Right lung (tissue), 10 donors: ENCODE measurements at places on chromosomes 16 and 17.
A peak's percentile ranks its signal among the peaks of the same experiment; 100 is the strongest.

GRCh38 chr17:78960928-78961327 is 18.8 kb downstream of the LGALS3BP start:
- DNase-seq: no peak

DNA sequence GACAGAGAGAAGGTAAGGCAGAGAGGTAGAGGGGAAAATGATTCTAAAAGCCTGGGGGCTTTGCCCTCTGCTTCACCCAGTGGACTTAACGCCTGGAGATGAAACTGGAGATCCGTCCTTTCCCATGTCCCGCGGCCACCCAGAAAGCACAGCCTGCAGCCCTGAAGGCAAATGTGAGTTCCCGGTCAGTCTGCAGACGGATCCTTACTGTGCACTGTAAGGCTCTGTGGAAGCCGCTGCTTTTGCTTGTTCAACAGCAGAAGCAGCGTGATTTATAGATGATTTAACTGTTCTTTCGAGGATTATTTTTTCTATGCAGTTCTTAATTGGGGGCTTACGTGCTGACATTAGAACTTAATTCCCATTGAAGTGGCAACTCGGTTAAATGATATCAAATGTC is 290.4 kb downstream of the FOXL1 start:
- DNase-seq: no peak

DNA sequence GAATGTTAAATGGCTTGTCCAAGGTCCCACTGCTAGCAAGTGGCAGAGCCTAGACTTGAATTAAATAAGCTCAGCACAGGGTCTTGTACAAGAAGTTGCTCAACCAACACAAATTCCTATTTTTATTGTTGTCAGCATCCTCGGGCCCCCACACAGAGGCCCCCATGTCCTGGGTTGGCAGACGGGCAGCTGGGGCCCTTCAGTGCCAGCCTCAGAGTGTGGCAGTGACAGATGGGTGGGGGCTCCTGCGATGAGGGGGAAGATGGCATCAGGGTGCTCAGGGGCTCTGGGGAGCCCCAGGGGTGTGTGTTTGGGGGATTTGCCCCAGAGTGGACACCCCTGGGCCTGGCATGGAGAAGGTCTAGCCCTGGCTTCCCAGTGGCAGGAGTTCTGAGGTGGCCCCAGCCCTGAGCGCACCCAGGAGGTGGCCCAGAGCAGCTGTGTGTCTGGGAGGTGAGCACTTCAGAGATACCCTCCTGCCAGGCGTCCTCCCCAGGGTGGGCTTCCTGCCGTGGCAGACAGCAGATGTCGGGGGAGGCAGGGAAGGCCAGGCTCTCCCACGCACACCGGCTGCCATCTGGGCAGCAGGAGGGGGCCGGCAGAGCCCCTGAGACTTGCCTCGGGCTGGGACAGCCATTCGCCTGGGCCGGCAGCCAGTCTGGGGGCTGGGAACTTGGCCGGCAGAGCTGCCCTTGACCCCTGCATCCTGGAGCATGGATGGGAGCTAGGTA is 150.8 kb downstream of the C16orf78 start:
- DNase-seq: no peak

GRCh38 chr16:84065536-84066132 is 23.0 kb upstream of the SLC38A8 start:
- peak; percentile 23 for DNase-seq

DNA sequence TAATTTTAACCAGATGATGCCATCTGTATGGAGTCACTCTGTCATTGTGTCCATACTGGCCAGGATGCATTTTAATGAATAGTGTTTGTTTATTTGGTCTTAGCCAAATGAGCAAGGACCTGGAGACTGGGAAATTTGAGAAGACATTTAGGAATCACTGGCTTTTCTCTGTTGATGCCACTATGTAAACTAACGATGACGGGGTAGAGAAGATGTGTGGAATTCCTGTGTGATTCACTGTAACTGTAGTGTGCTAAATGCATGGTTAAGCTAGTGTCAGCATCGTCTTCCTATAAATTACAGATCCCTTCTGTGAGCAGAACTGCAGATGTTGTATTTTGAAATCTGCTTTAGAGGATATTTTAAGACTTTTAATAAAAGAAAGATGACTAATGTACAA is 66.6 kb downstream of the NOS2 start:
- no peak for DNase-seq

DNA sequence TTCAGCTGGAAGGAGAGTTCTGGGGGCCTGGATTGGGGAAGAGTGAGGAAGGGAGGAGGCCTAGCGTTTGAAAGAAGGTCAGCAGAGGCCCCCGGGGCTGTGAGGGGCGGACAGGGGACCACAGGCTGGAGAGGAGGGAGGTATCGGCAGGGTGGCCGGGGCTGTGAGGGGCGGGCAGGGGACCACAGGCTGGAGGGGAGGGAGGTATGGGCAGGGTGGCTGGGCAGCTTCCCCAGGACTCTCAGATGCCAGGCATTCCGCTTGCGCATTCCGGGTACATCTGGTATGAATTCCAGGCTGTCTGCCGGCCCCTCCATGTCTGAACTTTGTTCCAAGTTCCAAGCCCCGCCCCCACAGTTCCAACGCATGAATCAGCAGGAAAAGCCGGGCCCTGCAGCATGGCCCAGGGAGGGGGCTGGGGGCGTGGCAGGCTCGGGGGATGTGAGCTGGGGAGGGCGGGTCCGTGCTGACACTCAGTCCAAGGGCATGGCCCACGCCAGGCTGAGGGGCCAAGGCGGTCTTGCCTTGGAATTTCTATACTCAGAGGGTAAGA is 4.3 kb upstream of the TLCD2 start:
- peak; percentile 91 for DNase-seq

DNA sequence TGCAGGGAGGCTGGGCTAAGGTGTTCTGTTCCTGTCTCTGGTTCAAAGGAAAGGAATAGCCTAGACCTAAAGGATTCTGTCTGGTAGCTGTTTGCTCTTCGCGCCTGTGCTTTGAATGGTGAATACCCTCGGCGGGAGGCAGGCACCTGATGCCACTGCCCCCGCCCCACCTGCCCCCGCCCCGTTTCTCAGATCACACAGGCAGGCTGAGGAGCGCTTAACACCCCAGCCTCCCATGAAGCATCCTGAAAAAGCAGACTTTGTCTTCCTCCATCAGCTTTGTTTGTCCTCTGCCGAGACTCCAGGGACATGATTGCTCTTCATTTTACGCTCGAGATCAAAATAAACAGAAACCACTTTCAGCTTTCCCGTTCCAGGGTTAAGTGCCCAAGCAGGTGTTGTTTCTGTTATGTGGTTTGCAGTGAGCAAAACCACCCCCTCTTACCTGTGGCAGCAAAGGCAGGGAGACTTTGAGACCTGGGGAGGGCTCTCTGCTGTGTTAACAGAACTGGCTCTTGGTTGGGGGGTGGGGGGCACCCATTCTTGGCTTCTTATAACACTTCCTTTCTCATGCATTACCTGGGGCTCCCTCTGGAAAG is 452.1 kb downstream of the WWOX start:
- DNase-seq: no peak

DNA sequence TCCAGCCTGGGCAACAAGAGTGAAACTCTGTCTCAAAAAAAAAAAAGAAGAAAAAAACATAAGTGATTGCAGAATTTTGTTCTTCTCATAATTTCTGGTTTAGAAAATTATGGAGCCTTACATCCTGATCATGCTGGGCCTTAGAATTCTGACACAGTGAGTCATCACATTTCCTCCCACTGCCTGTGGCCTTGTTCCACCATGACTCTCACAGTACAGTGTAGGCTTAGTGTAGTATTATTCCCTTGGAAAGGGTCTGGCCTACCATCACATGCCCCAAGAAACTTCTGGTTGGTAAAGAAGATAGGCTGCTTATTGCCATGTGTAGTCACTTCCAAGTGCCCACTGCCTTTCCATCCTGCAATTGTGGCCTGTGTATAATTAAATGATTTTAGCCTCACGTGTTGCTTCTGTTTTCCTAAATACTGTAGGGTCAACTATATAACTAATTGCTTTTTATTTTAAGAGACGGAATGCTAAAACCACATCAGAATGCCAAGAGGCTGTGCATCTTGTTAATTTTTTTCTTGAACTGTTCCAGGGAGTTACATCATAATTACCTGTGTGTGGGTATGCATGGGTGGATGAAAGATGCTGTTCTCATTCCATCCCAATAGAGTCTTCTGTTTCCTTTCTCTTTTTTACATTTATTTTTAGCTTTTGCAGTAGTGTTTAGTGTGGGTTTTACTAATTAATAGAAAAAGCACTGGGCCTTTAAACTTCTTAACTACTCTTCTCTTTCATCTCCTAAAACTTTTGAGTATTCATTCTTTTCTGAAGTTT is 25.9 kb downstream of the OGFOD1 start:
- DNase-seq: no peak

DNA sequence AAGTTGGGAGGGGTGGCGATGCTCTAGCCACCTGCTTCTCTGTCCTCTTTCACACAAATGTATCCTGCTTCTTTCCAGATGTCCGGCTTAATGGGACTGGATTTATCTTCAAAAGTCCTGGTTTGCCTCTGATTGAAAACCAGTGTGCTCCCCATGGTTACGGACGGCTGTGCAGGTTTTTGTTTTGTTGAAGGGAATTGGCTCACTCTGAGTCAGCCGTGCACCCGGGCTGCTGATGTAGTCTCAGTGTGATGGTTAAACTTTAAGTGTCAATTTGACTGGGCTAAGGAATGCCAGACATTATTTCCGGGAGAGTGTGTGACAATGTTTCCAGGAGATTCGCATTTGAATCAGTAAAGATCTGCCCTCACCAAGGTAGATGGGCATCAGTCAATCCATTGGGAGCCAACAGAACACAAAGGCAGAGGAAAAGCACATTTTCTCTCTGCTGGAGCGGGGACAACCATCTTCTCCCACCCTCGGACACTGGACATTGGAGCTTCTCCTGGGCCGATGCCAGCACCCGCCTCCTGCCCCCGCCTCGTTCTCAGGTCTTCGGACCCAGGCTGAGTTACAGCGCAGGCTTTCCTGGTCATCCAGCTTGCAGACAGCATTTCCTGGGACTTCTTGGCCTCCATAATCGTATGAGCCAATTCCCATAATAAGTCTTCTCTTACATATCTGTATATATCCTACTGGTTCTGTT is 126.9 kb upstream of the TNRC6C start:
- no peak for DNase-seq

DNA sequence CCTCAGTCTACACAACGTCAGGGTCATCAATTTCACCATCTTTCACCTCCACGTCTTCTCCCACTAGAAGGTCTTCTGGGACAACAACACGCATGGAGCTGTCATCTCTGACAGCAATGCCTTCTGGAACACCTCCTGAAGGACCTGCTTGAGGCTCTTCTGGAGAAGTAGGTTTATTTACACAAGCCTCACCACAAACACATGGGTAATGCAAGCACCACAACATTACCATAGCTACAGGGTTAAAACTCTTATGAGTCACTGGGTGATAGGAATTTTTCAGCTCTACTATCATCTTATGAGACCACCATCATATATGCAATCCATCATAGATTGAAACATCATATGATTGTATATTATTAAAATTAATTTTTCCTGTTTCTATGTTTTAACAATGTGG is 215.4 kb downstream of the CHD9NB start:
- no peak for DNase-seq

DNA sequence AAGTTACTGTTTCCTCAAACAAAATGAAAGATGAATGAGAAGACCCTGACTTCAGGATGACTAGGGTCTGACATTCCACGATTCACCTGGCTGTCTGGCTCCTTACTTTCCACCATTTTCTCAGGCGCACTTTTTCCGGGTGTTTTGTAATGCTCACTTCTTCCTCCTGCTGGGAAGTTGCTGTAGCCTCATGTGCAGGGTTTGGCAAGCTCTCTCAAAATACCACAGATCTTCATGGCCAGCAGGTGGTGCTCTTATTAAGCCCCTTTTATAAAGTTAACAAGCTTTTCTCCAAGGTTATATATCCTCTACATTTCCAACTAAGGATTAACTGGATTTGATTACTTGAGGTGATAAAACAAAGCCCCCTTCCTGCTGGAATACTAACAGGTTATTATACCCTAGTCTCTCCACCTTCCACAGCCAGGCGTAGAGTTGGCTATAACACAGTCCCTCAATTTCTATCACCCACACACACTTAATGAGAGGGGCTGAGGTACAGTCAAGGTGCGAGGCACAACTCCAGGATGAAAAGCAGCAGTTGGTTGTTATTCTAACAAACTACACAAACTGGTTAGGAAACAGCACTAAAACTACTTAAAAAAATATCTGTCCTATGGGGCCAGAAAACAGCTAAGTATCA is 45.4 kb downstream of the STH start:
- DNase-seq: peak; percentile 76

GRCh38 chr17:75457047-75457654 is 716 bp downstream of the TMEM94 start:
- peak; percentile 73 for DNase-seq

DNA sequence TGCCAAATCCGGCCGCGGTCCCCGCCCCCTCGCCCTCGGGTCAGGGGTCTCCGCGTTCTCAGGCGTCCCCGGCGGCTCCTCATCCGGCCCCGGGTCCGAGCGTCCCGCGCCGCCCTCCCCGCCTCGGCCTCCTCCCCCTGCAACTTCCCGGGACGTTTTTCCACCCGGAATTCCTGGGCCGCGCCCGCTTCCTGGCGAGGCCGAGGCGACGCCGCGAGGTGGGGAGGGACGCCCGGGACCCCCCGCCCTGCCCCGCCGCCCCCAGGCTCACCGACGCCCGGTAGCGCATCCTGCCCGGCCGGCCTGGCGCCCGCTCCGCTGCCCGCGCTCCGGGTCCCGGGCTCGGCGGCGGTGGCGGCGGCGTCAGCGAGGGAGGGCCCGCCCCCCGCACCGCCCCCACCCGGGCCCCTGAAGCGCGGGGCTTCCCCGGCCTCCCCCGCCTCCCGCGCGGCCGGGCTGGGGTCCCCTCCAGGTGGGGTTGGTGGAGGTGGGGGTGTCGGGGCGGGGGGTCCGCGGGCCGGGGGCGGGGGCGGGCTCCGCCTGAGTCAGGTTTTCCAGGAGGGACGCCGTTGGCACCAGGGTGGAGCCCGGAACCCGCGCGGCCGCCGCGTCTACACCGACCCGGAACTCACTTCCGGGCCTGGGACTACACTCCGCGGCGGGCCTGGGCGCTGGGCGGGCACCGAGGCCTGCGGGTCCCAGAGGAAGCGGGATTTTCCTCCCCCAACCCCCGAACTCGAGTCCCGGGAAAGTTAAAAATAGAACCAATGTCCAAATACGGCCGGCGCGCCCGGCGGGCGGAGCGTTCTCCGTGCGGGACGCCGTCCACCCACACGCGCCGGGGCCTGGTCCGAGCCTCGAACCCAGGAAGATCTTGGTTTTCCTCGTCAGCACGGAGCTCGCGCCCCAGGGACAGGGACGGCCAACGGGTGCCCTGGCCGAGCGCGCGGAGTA is 6.8 kb downstream of the MYO1C start:
- no peak for DNase-seq

- DNase-seq: peak; percentile 73
Measured at GRCh38 chr17:49723423-49723822, 15.7 kb upstream of the SLC35B1 start.

DNA sequence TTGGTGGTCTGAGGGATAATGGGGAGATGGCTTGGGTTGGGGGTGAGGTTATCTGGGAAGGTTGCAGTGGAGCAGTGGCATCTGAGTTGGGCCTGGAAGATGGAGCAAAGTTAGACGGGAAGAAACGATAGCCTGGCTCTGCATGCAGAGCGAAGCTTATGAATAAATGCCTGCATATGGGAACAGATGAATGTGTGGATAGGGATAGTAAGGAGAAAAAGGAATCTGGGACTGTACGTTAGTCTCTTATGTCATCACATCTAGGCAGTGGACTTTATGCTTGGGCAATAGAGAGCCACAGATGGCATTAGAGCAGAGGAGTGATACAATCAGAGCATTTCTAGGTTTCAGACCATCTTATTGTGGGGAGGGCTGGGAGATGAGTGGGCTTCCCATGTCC is 33.0 kb downstream of the CPNE2 start:
- DNase-seq: no peak
